ENCODE measurements at places on chromosomes 13 and 19. TPM values are rescaled to one million over a fixed set of nuclear protein-coding genes. Genes with fewer than 3 reads are reported as not detected.

PCCA gene
- 14.7 TPM for total RNA-seq

ZNF723 gene
- not detected for total RNA-seq

ZNF569 gene
- total RNA-seq, result 15.6 TPM

ZNF610 gene
- not detected for total RNA-seq

GRCh38 chr19:556611-557382 is 12.9 kb downstream of the GZMM start:
- DNase-seq, result no peak

DNA sequence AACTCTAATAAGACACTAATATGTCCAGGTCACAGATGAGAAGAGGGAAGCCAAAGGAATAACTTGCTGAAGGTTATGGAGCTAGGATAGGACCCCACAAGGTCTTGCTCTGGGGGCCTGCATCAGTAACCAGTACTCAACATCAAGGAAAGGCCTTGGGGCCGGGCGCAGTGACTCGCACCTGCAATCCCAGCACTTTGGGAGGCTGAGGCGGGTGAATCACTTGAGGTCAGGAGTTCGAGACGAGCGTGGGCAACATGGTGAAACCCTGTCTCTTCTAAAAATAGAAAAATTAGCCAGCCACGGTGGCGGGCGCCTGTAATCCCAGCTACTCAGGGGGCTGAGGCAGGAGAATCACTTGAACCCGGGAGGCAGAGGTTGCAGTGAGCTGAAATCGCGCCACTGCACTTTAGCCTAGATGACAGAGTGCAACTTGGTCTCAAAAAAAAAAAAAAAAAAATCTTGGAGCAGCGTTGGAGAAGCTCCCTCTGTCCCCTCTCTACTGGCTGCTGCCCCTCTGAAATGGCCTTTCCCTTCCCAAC is 1.8 kb downstream of the LONP1 start:
- DNase-seq, result no peak

DNA sequence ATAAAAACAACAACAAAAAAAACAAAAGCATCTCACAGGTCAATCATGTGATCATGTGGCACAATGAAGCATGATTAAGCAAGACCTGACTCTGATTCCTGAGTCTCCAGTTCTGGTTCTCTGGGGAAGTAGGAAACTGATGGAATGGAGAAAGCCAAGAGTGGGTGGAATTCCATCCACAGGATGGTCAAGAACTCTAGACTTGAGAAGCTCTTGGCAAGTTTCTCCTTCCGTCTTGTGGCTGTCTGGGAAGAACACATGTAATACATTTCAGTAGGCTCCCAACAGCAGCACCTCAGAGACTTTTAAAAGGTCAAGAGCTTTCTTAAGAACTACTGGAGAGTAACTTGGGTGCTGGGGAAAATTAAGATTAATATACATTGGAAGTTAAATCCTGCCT is 78.6 kb upstream of the TSHZ3 start:
- DNase-seq, result no peak

TEX26 gene
- total RNA-seq, result not detected

NAPSA gene
- total RNA-seq, result 2.5 TPM

CDX2 gene
- 5.1 TPM for total RNA-seq

Measured in Panc1 (cell line).